Activated CD4-positive, alpha-beta T cell treated with anti-CD3 and anti-CD28 coated beads for 1 hour (primary cell): ENCODE measurements at places on chromosomes 12 and 14.

DNA sequence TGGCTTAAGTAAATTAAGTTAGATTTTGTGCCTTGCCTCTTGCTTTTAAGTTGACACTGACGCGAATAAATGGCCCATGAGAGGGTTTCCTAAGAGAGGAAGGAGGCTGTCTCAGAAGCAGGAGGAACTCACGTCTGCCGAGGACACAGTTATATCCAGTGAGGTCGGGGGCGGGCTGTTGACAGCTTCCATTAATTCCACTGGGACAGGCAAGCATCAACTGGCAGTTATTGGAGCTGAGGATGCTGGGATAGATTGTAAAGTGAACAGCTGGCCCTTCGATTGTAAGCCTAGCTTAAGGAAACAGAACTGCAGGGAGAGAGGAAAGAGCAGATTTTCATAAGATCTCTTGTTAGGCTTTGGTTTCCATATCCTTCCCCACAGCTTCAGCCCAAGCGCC, 399.2 kb downstream of the IPO8 start:
- DNase-seq, result no peak

DNA sequence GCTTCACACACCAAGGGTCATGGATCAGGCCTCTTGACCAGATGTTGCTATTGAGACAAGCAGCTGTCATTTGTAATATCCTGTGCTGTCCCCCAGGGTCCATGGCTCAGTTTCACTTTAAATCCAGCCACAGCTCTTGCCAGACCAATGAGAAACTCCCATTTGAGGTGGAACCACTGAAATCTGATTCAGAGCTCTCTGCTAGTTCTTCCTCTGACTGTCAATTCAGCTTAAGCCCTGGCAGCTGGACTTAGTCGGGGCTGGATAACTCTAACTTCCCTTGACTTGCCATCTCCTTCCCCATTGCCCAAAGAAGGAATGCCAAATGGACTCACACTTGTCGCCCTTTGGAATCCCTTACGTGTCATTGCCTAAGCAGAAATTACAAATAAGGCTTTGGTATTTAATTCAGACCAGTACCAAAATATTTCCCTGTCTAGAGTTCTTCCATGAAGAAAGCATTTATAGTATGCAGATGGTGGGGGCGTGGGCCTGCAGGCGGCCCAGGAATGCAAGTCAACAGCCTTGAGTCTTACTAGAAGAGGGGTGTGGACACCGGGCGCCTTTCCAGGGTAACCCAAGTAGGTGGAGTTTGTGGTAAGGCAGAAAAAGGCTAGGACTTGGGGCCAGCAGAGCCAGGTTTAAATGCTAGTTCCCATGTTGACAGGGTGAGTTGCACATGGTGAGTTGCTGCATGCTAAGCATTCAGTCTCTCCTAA, 96.9 kb upstream of the TMPO start:
- DNase-seq, result no peak

- no peak for DNase-seq
Measured at GRCh38 chr14:92998946-92999345, 76.0 kb downstream of the CHGA start.

DNA sequence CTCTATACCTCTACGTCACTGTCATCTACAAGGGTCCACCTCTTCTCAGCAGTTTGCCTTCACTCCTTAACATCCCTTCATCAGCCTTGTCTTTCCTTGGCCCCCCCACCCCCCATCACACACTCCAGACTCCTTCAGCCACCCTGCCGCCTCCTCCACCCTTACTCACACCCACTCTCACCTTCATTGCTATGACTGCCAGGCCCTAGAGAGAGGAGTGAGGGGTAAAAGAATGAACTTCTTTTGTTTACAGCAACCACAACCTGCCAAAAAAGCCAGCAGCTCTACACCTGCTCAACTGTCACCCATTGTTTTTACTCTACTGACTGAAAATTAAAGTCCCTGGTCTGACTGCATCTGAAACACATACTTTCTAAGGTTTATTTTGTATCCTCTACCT, 112.8 kb downstream of the DUSP6 start:
- DNase-seq, result no peak

DNA sequence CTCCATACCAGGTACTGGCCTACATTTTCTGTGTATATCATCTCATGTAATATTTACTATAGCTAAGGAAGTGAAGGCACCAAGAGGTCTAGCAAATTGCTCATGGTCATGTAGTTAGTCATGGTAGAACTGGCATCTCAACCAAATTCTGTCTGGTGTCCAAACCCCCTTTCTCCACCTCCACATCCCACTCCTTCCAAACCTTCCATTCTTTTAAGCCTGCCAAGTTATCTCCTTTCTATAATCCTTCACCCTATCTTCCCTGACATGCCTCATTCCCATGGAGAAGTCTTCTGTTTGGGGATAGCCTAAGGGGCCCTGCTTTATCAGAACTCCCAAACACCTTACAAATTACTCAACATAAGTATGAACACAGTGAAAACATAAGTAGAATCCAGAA, 196.2 kb upstream of the HMGA2 start:
- no peak for DNase-seq

DNA sequence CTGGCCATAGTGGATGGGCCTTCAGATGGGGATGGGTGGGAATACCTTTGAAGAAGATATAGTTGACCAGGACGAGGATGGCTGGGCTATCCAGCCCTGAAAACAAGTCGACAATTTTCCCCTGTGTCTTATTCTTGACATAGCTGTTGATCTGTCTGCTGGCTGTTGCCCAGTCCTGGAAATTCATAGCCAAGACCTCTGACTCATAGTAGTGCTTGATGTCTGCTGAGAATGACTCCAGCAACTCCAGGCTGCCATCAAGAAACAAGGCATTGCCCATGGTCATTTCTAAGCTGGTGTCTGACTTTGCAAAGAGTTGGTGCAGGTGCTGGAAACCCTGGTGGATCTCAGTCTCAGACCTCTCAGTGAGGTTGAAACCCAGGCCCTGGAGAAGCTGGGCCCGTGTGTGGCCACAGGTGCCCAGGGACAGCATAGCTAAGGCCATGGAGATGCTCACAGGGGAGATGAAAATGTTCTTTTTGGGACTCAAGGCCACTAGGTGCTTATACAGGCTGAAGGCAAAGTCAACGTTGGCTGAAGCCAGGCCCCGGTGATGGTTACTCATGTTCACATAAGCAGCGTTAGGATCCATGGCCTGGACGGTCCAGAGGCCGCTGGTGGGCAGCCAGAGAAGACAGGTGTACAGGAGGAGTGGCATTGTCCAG, 9.0 kb downstream of the SERPINA6 start:
- no peak for DNase-seq

DNA sequence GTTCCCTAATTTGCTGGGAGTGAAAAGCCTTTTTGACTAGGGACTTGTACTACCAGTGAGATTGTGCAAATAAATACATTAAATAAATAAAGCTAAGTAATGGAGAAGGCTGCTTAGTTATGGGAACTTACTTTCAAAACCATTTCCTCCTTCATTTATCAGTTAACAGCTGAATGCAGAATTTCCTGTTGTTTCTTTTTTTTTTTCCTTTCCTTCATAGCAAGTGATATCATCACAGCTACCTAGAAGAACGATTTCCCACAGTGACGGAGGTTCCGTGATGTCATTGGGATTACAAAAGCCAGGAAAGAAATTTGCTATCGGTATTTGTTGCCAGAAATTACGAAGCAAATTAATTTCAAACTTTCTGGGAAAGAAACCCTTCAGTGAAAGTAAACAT, 42.1 kb upstream of the SOCS2 start:
- no peak for DNase-seq

DNA sequence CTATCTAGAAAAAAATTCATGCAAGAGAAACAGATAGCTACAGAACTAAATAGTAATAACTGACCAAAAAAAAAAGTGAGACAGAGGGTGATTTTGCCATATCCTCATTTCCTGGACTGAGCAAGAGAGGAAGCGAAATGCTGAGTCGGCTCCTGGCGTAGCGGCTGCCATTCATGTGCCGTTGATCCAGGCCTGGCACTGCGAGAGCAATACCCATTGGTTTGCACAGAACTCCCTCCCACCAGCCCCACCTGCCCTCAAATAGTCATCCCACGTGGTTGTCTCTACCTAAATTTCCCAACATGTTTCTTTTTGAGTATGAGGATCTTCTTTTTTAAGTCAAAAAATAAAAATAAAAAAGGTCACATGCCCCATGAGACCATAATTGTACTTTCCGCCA, 9.4 kb upstream of the WNT5B start:
- DNase-seq, result no peak

GRCh38 chr12:59452259-59452658, 143.6 kb upstream of the SLC16A7 start:
- DNase-seq, result no peak

DNA sequence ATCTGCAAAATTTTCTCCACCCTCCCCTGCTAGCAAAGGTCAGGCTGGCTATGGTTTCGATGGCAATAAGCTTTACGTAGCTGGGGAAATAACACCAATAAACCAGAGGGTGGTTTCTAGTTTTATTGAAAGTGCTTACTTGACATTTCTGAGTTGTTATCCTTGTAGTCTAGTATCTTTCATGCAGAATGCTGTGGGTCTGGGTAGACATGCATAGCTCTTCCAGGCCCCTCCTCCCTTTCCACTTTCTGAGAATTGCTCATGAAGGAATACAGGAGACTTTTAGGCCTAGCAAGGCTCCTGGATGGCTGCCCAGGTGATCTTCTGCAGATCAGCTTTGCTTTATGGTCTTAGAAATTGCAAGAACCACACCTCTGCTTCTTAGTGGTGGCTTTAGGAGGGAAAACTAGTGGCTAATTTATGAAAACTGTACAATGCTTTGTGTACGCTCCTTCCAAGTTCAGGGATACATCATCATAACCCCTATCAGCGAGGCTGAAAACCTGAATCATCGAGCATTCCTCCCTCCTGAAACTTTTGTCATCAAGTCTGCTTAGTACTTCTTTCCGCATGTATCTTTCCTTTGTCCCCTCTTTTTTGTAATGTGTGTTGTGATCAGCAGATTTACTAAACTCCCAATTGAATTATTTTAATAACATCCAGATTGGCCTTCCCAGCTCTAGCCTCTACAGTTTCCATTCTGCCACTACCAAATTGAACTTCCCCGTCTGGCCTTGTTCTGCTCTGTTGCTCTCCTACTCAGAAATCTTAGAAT, 473.0 kb downstream of the RAD51B start:
- no peak for DNase-seq

DNA sequence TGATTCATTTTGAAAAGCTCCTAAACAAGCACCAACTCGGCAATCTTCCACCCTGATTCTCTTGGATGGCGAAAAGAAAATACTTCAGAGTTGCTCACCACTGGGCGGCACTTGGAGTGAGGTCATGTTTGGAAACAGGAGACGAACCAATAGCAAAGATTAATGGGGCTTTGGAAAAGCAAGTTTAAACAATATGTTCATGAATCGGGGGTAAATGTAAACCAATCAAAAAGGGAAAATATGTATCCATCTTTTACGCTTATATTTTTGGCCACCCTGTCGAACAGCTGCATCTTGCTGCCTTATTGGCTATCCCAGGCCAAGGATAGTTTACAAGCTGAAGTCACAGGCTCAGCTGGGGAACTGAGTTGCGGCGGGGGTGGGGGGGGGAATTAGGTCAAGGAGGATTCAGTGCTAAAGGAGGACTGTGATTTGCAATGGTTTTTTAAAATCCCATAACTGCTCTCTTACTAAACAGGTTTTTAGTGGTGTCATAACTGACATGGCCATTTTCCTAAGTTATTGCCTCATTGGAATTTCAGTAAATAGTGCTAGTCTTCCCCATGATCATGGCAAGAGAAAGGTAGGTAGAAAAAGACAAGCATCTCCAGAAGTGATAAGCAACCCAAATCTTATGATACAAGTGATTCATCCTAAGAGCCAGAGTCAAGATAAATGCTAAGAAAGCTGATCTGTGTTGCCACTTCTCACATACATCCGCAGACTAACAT, 210.6 kb downstream of the PHLDA1 start:
- DNase-seq, result no peak

DNA sequence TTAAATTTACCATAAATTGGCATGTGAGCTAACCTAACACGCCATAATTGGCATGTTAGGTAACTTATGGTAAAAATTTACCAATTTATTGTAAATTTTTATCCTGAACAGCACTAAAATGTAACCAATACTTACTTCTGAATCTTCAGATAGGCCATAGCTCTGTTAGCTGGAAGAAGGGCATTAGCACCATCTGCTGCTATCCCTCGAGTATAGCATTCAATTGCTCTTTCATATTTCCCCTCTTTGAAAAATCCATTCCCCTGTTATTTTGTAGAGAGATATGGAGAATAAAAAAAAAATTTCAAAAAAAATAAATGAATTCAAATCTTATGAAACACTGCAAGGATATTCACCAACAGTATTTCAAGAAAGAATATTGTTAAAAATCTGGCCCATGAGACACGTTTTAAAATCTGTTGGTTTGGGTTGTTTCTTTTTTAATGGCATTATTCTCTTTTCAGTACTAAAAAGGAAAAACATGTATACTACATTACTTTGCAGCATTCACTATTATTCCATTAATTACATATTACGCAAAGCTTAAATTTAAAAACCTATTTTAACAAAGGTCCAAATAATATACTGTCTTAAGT, 19.1 kb downstream of the RPAP3 start:
- no peak for DNase-seq

DNA sequence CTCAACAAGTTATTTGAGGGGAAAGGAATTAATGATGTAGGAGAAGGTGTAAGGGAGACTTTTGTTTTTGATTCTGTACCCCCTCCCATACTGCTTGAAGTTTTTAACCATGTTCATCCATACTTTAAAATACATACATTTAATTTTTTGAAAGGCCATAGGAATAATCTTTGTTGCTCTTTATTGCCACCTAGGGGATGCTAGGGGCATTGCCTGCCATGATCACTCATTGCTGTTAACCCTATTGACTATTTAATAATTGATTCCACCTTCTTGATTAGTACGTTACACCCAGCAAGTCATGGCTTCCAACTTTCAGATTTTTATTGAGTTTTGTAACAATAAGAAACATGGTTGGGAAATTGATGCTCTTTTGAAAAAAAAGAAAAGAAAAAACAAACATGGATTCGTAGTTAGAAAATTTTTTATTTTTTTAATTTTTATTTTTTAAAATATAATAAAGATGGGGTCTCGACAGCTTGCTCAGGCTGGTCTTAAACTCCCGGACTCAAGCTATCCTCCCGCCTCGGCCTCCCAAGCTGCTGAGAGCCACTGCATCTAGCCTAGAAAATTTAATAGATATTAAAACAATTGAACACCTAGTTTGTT, 8.5 kb upstream of the PRKAB1 start:
- no peak for DNase-seq

- DNase-seq, result no peak
Measured at GRCh38 chr14:91858536-91859275, 8.6 kb downstream of the TC2N start.

- DNase-seq, result no peak
Measured at GRCh38 chr12:124613151-124613585, 45.8 kb upstream of the NCOR2 start.

DNA sequence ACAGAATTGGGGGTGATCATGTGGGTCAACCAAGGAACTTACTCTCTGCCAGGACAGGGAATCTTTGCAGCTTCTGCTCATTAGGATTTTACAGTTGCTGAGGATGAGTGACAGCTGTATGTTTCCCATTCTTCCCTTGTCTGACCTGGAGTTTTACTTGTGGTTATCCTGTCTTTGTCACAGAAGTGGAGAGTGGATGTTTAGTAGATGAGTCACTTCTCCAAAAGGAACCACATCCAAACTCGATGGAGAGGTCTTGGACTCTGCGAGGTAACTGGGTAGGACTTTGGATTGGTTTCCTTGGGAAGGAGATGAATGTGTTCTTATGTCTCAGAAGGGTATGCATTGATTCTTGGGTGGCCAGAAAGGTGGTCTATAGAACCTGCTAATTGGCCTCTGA, 53.8 kb upstream of the USP44 start:
- no peak for DNase-seq
